ENCODE measurements at places on chromosomes 5 and 9. TPM values are rescaled to one million over a fixed set of nuclear protein-coding genes. Genes with fewer than 3 reads are reported as not detected.

The PCDHB3 gene
- 1.1 TPM for total RNA-seq

The AGXT2 gene
- total RNA-seq = not detected

DNA sequence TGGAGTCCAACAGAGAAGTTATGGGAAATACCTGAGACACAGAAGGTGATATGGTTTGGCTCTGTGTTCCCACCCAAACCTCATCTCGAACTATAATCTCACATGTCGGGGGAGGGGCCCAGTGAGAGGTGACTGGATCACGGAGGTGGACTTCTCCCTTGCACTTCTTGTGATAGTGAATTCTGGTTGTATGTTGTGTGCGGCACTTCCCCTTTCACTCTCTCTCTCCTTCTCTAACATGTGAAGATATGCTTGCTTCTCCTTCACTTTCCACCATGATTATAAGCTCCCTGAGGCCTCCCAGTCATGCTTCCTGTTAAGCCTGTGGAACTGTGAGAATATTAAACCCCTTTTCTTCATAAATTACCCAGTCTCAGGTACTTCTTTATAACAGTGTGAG lies 96.1 kb downstream of the TMEM232 start:
- DNase-seq = no peak
- H3K36me3 ChIP-seq = no peaks in the 10 kb centered on the region
- H3K4me1 ChIP-seq = no peaks in the 10 kb centered on the region

GRCh38 chr9:90288275-90288639 lies 354.4 kb downstream of the DIRAS2 start:
- no peaks in the 10 kb centered on the region for H3K4me1 ChIP-seq
- H3K27me3 ChIP-seq = no peaks in the 10 kb centered on the region
- no peak for DNase-seq

- H3K36me3 ChIP-seq = no peaks in the 10 kb centered on the region
- no peaks in the 10 kb centered on the region for H3K4me1 ChIP-seq
Observed at GRCh38 chr9:96581786-96582185, 37.9 kb downstream of the CDC14B start.

GRCh38 chr9:127418037-127418471 lies 6.1 kb upstream of the ZNF79 start:
- no peak for DNase-seq
- no peaks in the 10 kb centered on the region for H3K27me3 ChIP-seq
- no peak overlapping the region for H3K27ac ChIP-seq
- H3K4me1 ChIP-seq = peaks cover 6% of the 10 kb centered on the region

- no peak overlapping the region for H3K4me3 ChIP-seq
- H3K27ac ChIP-seq = peak overlapping the region; percentile 14
- H3K4me1 ChIP-seq = no peaks in the 10 kb centered on the region
- no peaks in the 10 kb centered on the region for H3K27me3 ChIP-seq
- DNase-seq = no peak
Observed at GRCh38 chr9:94824913-94825610, 98.6 kb downstream of the AOPEP start.

- no peaks in the 10 kb centered on the region for H3K4me1 ChIP-seq
- H3K27me3 ChIP-seq = no peaks in the 10 kb centered on the region
Observed at GRCh38 chr5:74391410-74391809, 249.1 kb downstream of the ENC1 start.

DNA sequence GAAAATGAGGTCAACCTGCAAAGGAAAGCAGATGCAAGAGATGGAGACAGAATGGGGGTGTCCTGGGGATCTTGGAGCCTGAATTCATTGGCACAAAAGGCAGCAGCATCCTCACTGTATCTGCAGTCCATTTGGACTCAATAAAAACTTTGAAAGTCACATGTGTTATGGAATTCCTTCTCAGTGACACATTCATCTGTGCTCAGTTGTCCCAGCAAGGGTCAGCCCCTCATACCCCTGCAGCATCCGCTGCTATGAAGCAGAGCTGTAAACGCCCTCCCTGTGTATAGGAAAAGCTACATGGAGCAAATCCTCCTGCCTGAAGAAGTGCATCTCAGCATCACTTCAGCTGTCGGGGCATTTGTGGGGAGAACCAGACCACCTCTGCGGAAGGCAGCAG lies 14.5 kb upstream of the RARS1 start:
- H3K36me3 ChIP-seq = no peaks in the 10 kb centered on the region
- no peaks in the 10 kb centered on the region for H3K27me3 ChIP-seq
- no peak for DNase-seq
- no peaks in the 10 kb centered on the region for H3K4me1 ChIP-seq
- H3K4me3 ChIP-seq = no peak overlapping the region

The SEMA6A gene
- 121 TPM for total RNA-seq

The SERF1B gene
- total RNA-seq = 63.3 TPM

The KCNT1 gene
- not detected for total RNA-seq

- no peaks in the 10 kb centered on the region for H3K4me1 ChIP-seq
- H3K36me3 ChIP-seq = no peaks in the 10 kb centered on the region
- H3K27ac ChIP-seq = no peak overlapping the region
- DNase-seq = no peak
- H3K27me3 ChIP-seq = no peaks in the 10 kb centered on the region
Observed at GRCh38 chr9:87685441-87685840, 40.5 kb upstream of the CTSL start.

The C9 gene
- not detected for total RNA-seq

The TAF11L5 gene
- not detected for total RNA-seq

DNA sequence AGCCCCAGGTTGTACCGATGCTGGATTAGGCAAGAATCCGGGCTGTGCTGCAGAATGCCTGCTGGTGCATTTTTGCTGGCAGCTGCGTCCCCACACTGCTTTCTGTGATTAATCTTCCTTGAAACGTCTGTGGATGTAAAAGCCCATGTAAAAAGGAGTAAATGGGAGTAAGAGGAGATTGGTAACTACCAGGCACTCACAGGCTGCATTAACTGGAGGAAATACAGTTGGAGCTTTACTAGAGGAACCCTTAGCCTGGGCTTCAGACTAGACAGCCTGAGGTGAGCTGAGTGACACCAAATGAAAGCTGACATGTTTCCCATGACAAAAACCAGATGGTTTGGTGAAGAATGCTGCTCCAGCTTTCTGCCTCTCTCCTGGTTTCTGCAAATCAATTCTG lies 190.4 kb upstream of the GAS1 start:
- DNase-seq = no peak
- no peaks in the 10 kb centered on the region for H3K4me1 ChIP-seq
- no peaks in the 10 kb centered on the region for H3K27me3 ChIP-seq
- no peak overlapping the region for H3K4me3 ChIP-seq
- H3K36me3 ChIP-seq = no peaks in the 10 kb centered on the region
- H3K27ac ChIP-seq = no peak overlapping the region

The C9orf50 gene
- not detected for total RNA-seq

The TRIP13 gene
- 1.2 TPM for total RNA-seq

- no peaks in the 10 kb centered on the region for H3K4me1 ChIP-seq
- no peaks in the 10 kb centered on the region for H3K36me3 ChIP-seq
- H3K4me3 ChIP-seq = no peak overlapping the region
- DNase-seq = no peak
Observed at GRCh38 chr9:96116275-96117064, 185.5 kb downstream of the HSD17B3 start.

DNA sequence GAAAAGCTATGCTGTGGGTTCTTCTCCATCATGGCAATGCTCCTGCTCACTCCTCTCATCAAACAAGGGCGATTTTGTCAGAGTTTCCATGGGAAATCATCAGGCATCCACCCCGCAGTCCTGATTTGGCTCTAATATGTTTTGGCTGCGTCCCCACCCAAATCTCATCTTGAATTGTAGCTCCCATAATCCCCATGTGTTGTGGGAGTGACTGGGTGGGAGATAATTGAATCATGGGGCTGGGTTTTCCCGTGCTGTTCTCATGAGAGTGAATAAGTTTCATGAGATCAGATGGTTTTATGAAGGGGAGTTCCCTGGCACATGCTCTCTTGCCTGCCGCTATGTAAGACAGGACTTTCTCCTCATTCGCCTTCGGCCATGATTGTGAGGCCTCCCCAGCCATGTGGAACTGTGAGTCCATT lies 163.8 kb downstream of the GADD45G start:
- H3K27me3 ChIP-seq = no peaks in the 10 kb centered on the region
- no peaks in the 10 kb centered on the region for H3K4me1 ChIP-seq
- H3K4me3 ChIP-seq = no peak overlapping the region

The NAIP gene
- total RNA-seq = 9.1 TPM

GRCh38 chr9:127927201-127927987 lies 3.2 kb downstream of the PIP5KL1 start:
- no peaks in the 10 kb centered on the region for H3K36me3 ChIP-seq
- no peaks in the 10 kb centered on the region for H3K27me3 ChIP-seq
- peaks cover 23% of the 10 kb centered on the region for H3K4me1 ChIP-seq

DNA sequence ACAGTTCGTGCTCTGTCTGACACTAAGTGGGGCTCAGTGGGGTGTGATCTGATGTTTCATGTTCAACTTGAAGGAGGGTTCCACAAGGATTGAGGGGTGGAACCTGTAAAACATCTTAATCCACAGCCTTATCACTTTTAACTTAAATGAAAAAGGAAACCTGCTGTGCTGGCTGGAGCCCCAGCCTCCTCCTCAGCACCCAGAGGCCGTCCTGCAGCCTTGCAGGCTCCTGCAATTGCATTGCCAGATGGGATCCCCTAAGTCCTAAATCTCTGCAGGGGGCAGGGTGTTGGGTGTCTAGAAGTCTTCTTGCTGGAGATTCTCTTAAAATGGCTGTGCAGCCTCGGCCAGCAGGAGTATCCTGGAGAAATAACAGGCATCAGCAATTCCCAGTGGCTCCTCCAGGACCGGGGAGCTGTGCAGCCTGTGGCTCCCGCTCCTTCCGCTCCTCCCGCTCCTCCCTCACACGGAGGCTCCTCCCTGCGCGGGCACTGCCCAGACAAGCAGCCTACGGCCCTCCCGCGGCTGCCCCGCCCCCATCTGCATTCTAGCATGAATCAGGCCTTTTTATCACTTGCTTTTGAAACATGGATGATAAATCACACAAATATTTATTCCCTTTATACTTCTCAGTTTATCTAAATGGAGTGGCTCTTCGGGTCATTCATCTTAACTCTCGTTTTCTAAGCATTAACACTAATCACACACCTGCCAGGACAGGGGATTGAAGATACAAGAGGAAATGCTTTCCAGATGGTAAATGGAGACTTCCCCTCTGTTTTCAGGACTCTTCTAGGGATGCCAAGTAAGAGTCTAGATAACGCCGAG lies 131.0 kb downstream of the ADAMTS16 start:
- no peaks in the 10 kb centered on the region for H3K4me1 ChIP-seq
- DNase-seq = peak; percentile 80
- no peaks in the 10 kb centered on the region for H3K27me3 ChIP-seq
- no peaks in the 10 kb centered on the region for H3K36me3 ChIP-seq
